ENCODE measurements at places on chromosomes 7 and 10.
A peak's percentile ranks its signal among the peaks of the same experiment; 100 is the strongest.

DNA sequence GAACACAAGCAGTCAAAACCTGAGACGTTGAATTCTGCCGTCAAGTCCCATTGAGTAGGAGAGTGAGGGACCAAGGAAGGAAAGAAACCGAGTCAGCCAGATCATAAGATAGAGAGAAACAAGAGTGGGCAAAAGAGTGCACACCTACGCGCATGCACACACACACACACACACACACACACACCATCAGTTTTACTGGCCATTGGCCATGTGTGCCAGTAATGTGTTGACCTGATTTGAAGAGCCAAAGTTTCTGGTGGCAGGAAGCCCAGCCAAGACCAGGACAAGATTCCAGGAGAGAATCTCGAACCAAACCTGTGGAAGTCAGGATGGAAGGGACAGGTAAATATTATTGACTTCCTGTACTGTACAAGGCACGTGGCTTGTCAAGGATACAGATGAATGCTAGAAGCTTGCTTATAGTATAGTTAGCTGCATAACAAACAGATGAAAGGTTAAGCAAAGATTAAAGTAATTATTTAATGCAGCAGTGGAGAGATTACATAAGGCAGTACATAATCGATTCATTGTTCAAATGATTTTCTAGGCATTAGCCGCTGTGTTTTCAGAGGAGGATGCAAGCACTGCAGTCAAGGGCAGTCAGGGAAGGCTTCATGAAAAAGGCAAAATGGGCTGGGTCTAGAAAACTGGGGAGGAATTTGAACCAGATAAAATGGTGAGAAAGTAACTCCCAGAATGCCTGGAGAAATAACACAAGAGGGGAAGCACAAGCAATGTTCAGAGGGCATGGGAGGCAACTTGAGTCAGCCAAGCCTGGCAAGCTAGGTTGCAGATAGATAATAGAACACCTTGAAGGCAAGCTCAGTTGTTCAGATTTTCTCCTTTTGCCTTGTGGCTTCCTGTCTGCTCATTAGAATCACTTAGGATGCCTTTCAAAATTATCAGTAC is 2.7 kb upstream of the HYCC1 start:
- DNase-seq, result no peak

DNA sequence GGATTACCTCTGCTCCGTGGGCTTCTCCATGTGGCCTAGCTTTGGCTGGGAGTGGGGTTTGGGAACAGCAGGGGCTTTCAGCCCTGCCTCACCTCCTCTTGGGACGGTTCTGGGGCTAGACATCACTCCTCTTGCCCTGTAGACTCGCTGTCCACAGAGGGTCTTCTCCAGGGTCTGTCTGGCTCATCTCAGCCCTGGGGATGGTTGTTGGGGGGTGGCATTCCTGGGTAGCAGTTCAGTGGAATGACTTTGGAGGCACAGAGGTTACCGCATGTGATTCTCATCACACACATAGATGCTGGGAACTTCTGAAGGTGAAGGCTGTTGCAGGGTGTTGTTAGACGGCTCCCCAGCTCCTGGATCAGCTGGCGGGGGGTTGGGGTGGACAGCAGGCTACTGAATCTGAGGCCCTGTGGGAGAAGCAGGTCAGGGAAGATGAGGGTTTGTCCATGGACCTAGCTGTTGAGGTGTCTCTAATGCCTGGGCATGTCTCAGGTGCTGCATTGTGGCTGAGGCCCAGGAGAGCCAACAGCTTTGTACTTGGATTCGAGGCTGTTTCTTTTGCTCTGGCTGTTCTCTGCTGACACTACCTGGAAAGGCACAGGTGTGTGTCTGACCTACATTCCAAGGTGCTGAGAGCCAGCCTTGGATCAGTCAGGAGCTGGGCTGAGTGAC is 23.8 kb downstream of the RAMP3 start:
- DNase-seq, result no peak

- DNase-seq, result no peak
These were observed 26.2 kb upstream of the EBLN1 start for GRCh38 chr10:22244001-22244400.

GRCh38 chr7:81165070-81165469 is 246.2 kb upstream of the SEMA3C start:
- DNase-seq, result no peak

DNA sequence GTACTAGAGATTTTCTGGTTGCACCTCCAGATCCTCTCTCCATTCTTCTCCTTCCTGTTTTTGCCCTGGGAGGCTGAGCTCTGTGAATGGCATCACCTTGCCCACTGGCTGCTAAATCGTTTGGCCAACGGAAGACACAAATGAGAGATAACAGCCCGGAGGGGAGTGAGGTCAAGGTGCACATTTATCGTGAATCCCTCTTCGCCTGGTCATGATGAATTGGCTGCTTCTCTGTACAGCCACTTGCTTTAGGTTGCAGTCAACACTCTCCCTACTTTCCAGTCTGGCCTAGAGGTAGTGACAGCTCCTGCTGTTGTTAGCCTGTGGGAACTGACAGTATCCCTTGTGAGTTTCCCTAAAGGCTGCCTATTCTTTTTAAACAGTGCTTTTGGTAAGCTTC is 85.4 kb upstream of the CHCHD3 start:
- DNase-seq, result no peak

DNA sequence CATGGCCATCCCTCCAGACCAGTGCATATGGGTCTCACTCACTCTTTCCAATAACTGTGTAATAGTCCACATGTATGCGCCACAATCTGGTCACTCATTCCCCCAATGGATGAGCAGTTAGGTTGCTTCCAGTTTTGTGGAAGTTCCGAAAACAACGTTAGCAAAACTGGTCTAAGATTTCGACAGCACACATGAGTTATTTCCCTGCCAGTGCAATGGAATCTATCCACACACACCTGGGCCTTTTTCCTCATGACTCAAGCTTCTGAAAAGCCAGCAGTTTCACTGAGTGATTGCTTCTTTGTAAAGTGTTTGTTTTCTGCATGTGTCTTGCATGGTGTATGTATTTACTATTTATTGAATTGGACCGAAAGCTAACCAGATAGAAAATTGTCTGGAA is 58.8 kb upstream of the FHIP2A start:
- DNase-seq, result no peak

- DNase-seq, result no peak
These were observed 27.8 kb downstream of the ABI1 start for GRCh38 chr10:26832960-26833359.

DNA sequence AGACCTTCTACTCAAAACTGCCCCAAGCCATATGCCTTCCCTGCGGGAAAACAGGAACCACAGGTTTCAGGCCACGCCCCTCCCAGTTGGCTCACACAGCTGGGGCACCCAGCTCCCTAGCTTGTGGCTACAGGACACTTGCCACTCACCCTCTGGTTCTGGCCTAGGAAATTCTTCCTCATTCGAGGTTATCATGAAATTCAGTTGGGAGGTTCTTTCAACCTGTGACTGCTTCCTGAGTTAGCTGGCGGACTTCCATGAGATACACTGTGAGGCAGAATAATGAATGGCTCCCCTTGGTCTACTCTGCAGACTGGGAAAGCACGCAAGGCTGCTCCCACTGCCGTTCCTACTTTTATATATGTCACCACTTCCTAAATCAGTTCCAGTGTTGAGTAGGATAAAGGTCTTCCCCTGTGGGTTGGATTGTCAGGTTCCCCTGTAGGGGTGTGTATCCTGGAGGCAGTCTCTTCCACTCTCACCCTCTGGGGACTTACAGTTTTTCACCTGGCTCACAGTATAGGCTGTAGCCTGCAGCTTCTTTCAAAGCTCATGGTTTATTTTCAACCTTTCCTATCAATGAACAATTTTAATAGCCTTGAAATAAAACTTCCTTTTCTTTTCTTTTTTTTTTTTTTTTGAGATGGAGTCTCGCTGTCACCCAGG is 37.0 kb downstream of the GPR22 start:
- DNase-seq, result no peak

DNA sequence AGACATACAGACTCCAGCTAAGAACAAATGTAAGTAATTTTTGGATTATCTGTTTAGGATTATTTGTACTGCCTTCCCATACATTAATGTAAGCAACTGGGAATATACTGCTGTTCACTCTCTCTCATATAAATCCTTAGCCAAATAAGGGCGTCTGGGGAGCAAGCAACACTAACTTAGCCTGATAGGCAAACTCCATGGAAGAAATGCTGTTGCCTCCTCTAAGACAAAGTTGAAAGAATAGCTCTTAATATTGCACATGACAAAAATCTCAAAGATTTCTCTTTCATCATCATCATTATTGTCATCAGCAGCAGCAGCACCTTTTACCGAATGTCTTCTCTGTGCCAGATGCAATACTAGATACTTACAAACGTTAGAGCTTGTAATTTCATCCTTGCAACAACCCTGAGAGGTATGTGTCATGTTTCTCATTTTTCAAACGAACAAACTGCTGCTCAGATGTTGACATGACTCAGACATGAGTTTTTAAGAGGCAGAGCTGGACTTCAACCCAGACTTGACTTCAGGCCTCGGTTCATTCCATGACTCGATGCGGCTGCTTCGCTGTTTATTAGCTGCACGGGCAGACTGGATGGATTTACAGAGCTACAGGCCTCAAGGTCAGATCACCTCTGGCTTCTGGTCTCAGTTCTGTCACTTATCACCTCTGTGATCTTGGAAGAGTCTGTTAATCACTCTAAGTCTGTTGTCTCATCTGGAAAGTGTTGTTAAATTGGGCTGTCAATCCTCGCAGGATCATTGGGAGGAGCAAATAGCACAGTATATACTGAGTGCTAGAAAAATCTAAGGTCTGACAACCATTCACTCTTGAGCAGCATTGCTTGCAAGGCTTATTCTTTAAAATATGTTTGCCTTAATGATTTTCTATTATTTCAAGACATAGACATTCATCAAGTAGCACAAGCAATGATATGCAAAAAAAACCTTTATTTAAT is 126.3 kb upstream of the CELF2 start:
- DNase-seq, result no peak

GRCh38 chr7:159088016-159088865 is 56.4 kb downstream of the VIPR2 start:
- DNase-seq, result no peak

GRCh38 chr10:9878383-9878782 is 1139.3 kb upstream of the CELF2 start:
- DNase-seq, result no peak

DNA sequence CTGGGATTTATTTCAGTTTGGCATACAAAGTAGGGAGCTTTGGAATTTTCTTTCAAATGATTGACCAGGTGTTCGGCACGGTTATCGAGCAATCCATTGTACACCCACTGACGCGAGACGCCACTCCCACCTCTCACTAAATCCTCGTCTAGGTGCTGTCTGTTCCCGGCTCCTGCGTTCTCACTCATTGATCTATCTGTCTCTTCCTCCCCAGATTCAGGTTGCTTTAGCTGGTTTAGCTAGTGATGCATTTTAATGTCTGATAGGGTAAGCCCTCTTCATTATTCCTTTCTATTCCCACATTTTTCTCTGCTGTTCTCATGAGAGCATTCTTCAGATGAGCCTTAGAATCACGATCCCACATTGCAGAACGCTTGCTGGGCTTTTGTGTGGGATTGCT is 91.7 kb downstream of the ELFN1 start:
- DNase-seq, result no peak

DNA sequence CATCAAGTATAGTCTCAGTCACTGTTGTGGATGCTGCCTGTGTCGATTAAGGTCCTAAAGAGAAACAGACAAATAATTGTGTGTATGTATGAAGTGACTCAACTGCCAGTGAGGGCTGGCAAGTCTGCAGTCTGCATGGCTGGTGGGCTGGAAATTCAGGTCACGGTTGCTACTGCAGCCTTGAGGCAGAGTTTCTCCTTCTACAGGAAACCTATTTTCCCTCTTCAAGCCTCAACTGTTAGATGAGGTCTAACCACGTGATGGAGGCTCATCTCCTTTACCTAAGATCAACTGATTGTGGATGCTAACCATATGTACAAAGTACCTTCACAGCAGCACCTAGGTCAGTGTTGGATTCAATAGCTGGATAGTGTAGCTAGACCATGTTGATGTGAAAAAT is 29.9 kb downstream of the MBL2 start:
- DNase-seq, result no peak

DNA sequence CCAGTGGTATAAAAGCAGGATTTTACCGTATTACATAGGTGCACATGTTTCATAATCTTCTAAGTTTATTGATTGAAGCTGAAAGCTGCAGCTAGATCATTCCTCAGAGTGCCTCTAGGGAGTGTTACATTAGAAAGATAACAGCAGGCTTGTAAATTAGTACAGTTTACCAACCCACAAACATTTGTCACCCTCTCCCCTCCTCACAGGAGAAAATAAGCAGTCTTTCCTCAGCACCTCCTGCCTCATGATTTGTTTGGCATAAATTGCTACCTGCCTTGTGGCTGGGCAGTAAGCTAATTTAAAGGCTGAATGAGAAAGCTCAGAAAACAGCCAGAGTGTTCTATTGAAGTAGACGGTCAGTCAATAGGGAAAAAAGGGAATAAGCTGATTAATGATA is 74.2 kb downstream of the NXPH1 start:
- no peak for DNase-seq

- no peak for DNase-seq
These were observed 1.3 kb downstream of the HOXA1 start for GRCh38 chr7:27094304-27095049.

- DNase-seq, result no peak
These were observed 58.4 kb downstream of the MYPN start for GRCh38 chr10:68167586-68168189.

DNA sequence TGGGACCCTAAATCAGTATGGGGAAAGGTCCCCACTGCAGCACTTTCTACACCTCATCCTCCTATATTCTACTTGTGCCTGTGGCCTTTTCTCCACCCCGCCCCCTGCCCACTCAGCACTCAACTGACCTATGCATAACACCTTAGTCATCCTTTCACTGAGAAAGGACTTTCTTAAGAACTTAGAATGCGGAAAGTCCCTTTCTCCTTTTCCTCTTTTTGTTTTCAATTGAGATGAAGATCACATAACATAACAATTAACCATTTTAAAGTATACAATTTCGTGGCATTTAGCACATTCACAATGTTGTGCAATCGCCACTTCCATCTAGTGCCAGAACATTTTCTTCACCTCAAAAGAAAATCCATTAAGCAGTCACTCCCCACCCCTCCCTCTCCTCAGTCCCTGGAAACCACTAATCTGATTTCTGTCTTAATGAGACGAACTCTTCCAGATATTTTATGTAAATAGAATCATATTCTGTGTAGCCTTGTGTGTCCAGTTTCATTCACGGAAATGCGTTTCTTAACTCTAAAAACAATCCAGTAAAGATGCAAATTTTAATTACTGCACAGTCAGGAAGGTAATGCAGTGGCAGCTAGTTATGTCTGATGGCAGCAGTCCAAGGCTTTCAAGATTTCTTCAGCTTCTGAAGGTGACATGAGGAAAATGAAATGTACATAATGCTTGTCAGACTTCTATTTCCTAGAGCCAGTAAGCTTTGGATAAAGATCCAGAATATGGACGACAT is 41.7 kb downstream of the FAS start:
- peak; percentile 27 for DNase-seq

All from activated CD8-positive, alpha-beta memory T cell treated with anti-CD3 and anti-CD28 coated beads for 48 hours (primary cell).